Lower leg skin (tissue), 4 donors: ENCODE measurements at places on chromosomes 5 and 9.

DNA sequence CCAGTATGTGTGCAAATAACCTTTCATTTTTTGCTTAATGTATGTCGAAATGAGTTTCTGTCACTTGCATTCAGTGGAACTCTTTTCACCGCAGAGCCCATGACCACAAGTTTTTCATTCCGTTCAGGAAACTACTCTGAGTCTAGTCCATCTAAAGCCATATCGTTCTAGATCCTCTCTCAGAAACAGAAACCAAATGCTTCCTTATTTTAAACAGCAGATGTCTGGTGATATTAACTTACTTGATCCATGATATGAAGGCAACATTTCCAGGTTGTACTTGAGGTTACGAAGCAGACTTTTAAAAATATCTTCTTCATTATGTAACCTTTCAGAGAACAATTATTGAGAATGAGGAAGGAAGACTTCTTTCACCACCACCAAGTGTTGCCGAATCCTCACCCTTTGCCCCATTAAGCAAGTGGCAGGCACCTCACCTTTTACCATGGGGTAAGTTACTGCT lies 72.4 kb upstream of the GNAQ start:
- no peak for DNase-seq

- DNase-seq = no peak
Observed at GRCh38 chr9:12699529-12699928, 6.3 kb downstream of the TYRP1 start.

DNA sequence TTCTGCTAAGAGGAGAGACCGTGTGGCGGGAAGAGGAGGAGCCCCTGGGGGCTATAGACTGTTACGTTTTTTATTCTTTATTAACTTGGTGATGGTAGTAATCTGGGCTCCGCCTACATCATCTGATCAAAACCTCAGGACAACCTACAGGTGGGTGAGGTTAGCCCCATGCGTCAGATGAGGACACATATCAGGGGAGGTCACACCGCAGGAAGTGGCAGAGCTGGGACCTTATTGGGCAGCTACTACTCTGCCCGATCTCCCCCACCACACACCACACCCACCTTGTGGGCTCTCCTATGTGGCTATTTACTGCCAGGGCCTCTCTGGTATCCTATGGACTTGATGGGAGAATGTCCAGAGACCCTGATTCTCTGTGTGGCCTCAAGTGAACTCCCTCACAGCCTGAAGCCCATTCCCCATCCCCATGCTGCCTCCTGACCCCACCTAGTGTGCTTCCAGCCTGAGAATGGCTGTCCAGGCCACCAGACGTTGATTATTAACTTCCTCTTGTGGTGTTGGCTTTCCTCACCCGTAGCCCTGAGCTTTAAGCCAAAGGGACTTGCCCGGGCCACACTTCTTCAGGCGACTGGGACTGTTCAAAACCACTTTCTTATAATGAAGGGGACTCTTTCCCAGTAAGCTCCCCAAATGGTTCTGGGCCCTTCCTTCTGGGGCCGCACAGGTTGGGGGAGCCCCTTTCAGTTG lies 8.2 kb downstream of the UNC5A start:
- no peak for DNase-seq

- DNase-seq = no peak
Observed at GRCh38 chr9:121394292-121394691, 24.2 kb upstream of the STOM start.

GRCh38 chr5:73304381-73304780 lies 131.4 kb downstream of the TMEM174 start:
- DNase-seq = no peak

GRCh38 chr5:16780325-16780724 lies 155.8 kb downstream of the MYO10 start:
- no peak for DNase-seq

- no peak for DNase-seq
Observed at GRCh38 chr5:9058161-9058560, 487.7 kb downstream of the SEMA5A start.

DNA sequence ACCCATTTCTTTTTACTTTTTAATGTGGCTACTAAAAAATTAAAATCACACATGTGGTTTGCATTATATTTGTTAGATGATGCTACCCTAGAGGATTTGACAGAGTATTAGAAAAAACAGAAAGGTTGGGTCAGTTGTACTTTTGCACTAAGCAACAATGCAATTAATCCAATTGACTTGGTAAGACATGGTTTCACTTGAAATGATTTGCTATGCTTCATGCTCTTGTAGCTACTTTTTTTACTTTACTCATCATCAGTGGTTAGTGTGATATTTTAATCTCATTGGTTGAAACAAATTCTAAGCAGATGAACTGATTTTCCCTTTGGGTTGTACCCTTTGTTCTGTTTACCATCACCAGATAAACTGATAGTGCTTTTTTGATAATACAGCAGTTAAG lies 39.4 kb downstream of the HMHB1 start:
- DNase-seq = no peak

DNA sequence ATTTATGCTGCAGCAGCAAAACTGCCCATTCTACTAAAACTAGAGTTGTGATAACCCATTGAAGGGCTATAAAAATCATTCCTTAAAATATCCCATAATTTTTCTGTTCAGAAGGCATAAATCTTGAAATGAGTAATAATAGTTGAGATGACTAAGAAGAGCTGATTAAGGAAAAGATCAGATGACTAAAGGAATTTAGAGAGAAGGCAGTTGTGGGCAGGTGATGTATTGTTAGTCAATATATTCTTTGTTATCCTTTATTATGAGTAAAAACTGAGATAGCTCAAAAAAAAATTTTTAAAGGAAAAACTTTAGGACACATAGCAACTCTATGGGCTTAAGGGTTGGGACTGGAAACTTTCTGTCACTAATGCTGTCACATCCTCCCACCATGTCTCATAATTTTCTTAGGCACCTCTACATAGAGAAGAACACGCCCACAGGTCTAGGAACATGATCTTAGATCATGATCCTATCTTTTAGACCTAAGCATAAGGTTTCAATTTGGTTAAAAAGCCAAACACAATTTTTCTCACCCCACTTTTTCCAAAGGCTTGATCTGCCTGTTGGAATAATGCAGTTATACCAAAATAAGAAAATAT lies 597.5 kb upstream of the MEF2C start:
- DNase-seq = no peak

DNA sequence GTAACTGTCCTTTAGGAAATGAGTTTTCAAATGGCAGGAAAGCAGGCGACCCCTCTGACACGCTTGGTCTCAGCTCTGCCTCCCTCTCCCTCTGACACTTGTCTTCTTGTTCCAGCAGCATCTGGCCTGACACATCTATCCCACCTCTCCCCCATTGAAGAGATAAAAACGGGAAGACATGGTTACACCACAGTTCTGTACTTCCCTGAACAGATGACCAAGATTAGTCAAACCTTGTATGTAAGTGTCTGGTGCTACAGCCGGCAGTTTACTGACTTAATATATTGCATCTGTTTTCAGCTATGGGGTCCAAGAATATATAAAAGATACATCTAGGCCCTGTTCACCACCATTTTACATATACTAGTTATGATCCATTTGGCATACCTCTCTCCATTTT lies 29.6 kb upstream of the MLLT3 start:
- no peak for DNase-seq

DNA sequence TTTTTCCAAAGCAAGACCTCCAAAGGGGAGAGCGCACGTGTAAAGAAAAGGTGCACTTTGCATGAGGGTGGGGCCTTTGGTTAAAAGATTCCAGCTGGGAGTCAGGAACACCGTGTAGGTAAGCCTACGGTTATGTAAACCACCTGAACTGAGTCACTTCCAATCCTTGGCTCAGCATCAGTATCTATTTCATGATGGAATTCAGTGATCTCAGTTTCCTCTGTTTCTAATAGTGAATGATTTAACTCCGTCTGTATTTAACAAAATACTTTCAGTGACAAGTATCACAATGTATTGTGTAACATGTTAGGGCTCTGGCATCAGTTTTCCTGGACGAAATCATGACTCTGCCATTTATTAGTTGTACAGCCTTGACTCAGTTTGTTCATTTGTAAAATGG lies 1.3 kb upstream of the SVEP1 start:
- no peak for DNase-seq

- DNase-seq = peak; percentile 70
Observed at GRCh38 chr5:138668451-138669380, 84.5 kb upstream of the CTNNA1 start.

- no peak for DNase-seq
Observed at GRCh38 chr5:157166214-157167213, at the start of gene GARIN3. Gene GARIN3 (minus strand): TSS chr5:157166264. CDS start chr5:157166168, 96 bp downstream.

DNA sequence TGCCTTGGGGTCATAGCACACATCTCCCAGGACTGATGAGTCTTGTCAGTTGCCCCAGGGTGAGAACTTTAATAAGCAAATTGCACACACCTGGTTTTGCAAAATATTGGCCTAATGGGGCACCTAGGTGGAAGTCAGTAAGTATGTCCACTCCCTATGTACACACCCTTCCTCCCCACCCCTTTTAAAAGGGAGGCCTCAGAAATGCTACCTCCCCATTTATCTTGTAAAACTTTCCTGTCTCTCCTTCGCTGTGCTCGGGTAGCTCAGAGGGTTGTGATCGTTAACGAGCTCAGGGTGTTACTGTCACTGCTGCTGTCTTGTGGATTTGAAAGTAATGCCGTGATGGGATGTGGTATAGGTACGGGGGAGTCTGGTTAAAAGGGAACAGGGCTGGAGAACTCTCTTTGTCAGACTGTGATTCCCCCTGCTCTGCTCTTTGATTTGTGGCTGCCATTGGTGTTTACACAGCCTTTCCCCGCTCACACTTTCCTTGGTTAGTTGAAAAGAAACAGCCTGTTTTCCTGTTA lies 26.2 kb downstream of the ZNF462 start:
- DNase-seq = no peak

- peak; percentile 62 for DNase-seq
Observed at GRCh38 chr5:139416651-139417050, 12.8 kb upstream of the SPATA24 start.

DNA sequence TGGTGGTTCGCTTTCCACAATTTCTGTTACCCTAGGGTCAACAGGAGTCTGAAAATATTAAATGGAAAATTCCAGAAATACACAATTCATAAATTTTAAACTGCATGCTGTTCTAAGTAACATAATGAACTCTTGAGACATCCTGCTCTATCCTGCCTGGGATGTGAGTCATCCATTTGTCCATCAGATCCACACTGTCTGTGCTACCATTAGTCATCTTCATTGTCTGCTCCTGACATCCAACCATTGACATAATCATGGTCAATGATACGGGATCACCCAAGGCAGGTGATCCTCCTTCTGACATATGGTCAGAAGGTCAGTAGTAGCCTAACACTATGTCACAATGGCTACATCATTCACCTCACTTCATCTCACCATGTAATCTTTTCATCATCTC lies 276.7 kb upstream of the KIF2A start:
- DNase-seq = no peak

- no peak for DNase-seq
Observed at GRCh38 chr5:150519978-150520377, 12.0 kb downstream of the NDST1 start.

- no peak for DNase-seq
Observed at GRCh38 chr9:13209498-13209897, 70.0 kb downstream of the MPDZ start.

- DNase-seq = no peak
Observed at GRCh38 chr5:52767217-52767743, 20.4 kb upstream of the ITGA1 start.

DNA sequence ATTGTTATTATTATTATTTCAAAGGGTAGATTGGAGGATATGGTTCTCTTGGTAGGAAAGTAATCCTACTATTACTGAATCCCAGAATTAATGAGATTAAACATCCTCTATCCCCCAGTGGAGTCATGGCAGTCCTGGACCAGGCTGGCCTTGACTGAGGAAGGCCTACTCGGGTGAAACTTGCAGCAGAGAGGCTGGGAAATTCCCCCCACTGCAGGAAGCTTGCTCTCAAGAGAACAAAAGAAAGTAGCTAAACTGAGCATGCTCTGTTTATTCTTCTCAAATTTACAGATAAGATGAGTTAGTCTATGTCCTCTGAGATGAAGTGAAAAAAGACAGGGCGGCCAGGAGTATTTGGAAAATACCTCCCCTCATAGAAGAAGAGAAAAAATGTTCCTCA lies 233.9 kb upstream of the RPS23 start:
- no peak for DNase-seq

- DNase-seq = no peak
Observed at GRCh38 chr5:137753691-137754187, 424 bp downstream of the HNRNPA0 start.

DNA sequence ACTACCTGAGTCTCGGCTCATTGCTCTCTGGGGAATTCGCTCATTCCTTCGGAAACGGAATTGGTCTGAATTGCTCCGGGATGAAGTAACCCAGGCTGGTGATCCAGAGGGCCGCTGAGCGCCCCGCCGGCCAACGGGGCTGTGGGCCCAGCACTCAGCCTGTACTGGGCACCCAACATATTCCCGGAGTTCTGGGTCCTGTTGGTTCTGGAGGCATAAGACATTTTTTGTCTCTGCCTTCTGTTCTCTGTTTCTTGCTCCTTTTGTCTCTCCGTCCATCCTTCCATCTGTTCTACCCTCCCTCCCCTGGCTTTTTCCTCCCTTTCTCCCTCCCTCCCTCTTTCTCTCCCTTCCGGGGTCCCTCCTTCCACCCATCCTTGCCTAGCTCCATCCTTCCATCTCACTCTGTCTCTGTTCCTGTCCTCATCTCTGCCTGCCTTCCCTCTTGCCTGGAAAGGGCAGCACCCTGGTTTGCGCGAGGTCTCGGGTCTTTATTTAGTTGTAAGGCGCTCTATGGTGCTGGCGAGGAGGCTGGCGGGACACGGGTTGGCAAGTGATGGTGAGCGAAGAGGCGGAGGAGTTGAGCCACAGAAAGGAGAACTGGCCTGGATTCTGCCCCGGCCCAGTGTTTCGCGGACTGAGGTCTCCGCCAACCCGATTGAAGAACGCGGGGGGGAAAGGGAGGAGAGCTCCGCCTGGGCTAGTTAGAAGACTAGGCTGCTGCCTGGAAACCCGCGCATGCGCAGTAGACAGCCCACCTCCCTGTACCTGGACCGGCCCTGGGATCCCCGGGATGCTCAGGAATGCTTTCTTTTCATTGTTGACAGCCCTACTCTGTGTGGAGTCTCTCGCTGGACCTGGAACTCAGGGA lies 1468.0 kb downstream of the FOXD4L5 start:
- DNase-seq = peak; percentile 96

GRCh38 chr5:180950291-180950949 lies 38.2 kb upstream of the BTNL3 start:
- no peak for DNase-seq

GRCh38 chr9:14212077-14212476 lies 101.9 kb downstream of the NFIB start:
- no peak for DNase-seq

- peak; percentile 72 for DNase-seq
Observed at GRCh38 chr9:135032041-135032835, 55.2 kb upstream of the OLFM1 start.

DNA sequence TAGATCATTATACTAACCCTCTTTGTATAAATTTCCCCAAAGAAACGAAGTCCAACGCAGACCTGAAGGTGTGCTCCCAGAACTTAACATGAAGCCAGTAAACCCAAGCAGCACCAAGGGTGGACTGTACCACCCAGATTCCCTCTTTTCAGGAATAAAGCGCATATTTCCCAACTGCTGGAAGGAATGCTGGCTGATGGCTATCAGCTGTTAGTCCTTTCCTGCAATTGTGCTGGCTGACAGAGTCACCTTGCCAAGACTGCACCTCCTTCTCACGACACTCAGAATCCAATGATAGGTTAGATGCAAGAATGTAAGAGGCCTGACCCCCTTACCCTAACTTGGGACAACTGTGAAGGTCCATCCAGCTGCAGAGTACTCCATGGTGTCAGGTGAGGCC lies 93.9 kb downstream of the MAPKAP1 start:
- no peak for DNase-seq

- DNase-seq = no peak
Observed at GRCh38 chr5:91283899-91284298, 99.2 kb downstream of the ARRDC3 start.
